ENCODE measurements at places on chromosomes 1 and 21. TPM values are rescaled to one million over a fixed set of nuclear protein-coding genes. Genes with fewer than 3 reads are reported as not detected.

The LCE1B gene
- not detected for total RNA-seq

The RALGPS2 gene
- 45.3 TPM for total RNA-seq

The DMRTB1 gene
- total RNA-seq, result not detected

The DDX59 gene
- total RNA-seq, result 24.5 TPM

The OLIG2 gene
- total RNA-seq, result 0.35 TPM

All from mesothelial cell of epicardium (in vitro differentiated cells).